ENCODE measurements at places on chromosomes 1 and 21.

GRCh38 chr21:26847921-26848320 is 2.7 kb upstream of the ADAMTS1 start:
- no peak for DNase-seq

DNA sequence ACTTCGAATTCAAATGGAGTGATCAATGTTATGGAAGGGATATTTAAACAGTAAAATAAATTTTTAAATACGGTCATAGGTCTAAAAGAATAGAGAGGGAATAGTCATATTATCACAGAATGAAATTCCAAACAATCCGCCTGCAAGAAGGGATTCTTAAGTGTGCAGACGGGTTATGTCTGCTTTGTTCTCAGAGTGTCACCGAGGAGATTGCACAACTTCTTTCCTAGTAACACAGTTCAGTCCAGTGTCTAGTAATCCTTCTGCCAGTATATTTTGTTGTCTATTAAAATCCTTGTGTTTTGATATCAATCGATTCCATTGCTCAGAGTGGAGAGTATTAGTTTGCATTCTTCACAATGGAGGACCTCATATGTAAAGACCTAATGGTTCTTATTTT is 48.4 kb downstream of the LRRC53 start:
- no peak for DNase-seq

DNA sequence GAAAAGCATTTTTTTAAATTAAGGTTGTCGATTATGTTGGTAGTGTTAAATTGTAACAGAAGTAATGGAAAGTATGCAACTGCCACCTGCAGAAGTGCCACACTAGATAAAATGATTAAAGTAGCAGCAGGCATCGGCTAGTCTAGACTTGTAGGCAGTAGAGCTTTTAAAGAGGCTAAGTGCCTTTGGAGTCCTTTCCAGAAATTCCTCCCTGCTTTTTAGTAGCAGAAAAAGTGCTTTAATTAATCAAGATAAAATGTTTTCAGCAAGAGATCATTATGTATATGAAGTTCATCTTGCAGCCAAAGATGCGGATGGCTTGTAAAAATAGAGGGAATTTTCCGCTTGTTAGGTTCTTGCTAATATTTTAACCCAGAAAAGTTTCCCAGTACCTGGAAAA is 87.1 kb upstream of the LRRC8D start:
- no peak for DNase-seq

GRCh38 chr1:169526120-169526832 is 40.5 kb upstream of the SLC19A2 start:
- DNase-seq, result no peak

All from SHP77 (cell line).